ENCODE measurements at places on chromosomes 1 and 21.

DNA sequence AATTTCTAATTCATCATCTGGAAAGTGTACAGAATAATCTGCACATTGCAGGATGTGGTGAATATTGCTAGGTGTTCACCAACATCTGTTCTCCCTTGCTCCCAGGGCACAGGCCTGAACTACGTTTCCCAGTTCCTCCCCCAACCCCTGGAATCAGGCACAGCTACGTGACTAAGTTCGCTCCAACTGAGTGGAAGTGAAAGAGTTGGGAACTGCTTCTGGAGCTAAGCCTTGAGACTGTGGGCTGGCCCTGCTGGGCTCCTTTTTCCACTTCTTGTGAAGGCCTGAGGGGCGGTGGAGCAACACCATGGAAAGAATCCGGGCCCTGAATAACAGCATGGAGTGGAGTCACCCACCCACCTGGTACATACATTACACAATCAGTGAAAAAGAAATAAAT lies 534.6 kb downstream of the SMYD3 start:
- DNase-seq: no peak

GRCh38 chr1:227092069-227092468 lies 152.0 kb downstream of the COQ8A start:
- DNase-seq: no peak

- no peak for DNase-seq
These were observed 189.7 kb downstream of the HS2ST1 start for GRCh38 chr1:87104140-87104539.

DNA sequence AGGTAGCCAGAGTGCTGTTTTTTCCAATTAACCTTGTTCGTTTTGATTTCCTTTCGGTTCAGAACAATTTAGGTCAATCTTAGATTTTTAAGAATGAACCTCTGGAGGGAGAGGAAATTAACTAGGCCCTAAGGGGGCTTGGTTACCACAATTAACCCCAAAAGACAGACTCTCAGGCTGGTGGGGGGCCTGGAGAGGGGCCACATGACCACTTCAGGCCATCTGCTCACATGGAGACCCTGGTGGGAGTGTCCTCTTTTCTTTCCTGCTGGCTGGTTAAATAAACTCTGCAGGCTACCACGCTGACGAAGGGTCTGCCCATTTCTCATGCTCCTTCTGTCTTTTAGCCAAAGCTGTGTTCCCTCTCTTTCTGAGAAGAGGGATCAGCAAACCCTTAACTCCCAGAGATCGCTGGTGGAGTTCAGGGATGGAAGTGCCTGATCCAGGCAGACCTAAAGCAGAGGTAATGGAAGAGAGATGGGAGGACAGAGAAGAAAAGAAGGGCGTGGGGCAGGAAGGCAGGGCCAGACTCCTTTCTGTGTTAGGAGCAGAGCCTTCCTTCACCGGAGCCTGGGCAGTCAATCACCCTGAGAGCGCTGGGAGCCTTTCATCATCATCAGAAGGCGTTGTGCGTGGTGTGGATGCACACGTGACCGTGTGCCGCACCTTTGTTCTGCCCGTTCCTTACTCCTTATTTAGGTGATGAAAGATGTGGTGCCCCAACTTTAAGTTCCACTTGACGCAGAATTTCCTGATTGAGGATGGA lies 58.5 kb downstream of the KIF26B start:
- DNase-seq: no peak

DNA sequence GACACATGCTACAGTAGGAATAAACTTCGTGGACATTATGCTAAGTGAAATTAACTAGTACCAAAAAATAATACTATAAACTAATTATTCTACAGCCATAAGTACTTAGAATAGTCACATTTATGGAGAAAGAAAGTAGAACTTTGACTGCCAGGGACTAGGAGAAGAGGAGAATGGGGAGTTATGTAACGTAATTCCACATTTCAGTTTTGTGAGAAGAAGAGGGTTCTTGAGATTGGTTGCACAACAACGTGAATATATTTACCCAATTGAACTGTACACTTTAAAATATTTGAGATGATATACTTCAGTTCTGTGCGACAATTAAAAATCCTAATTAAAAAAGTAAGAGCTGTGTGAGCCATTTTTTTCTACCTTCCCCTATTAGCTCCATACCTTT lies 1412.9 kb downstream of the PLA2G4A start:
- DNase-seq: no peak

DNA sequence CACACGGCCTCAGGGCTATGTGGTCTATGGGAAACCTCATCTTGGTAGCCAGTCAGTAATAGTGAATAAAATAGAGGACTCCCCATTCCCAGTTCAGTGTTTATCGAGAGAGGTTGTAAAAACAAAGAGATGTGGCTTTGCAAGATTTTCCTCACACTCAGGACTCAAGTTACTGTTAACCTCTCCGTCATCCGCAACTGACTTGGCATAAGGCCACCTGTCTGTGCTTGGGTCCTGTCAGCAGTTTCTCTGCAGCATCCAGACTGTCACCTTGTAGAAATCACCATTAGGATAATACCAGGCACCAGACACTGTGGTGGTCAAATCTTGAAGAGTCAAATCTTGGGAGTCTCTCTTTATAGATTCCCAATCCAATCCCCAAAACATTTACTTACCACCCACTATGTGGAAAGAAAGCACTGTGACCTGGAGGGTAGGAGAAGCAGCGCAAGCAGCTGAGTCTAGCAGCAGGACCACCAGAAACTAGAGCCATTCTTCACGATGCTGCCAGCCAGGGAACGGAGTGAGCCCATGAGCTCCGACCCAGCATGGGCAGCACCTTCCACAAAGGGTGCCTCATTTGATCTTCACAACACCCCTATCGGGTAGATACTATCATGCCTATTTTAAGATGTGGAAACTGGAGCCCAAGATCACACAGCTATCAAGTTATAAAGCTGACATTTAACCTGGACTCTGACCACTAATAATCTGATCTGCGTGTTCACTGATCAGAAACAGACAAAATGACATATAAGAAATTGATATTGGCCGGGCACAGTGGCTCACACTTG lies 5.6 kb upstream of the GPR25 start:
- DNase-seq: no peak

DNA sequence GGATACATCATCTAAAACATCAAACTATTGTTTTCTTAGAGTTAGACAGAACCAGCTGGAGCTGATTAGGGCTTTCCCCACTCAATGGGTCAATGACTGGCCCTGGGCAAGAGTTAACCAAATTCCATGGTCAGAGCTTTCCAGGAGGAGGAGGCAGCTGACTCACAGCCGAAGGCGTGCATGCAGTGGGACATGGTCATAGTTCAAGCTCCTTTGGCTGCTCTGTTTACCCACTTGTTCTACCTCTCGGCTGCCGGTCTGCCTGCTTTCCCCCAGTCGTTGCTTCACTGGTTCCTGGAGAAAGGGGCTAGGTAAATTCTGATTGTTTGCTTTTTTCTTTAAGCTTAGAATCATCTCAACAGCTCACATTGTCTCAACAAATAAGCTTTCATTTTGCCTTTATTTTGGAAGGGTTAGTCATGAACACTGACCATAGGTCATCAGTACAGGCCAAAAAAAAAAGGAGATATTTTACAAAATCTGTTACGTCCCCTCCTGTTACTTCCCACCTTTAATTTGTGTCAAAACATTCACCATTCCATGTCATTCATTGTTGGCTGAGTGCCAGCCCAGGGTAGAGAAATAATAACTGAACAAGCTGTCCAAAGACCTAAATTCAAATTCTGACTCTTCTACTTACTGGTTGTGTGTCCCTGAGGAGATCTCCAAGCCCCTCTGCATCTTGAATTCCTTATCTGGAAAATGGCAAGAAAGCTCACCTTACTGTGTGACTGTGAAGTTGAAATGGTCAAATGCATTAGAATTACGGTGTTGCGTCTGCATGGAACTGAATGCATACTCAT lies 12.0 kb downstream of the MAB21L3 start:
- peak; percentile 66 for DNase-seq

DNA sequence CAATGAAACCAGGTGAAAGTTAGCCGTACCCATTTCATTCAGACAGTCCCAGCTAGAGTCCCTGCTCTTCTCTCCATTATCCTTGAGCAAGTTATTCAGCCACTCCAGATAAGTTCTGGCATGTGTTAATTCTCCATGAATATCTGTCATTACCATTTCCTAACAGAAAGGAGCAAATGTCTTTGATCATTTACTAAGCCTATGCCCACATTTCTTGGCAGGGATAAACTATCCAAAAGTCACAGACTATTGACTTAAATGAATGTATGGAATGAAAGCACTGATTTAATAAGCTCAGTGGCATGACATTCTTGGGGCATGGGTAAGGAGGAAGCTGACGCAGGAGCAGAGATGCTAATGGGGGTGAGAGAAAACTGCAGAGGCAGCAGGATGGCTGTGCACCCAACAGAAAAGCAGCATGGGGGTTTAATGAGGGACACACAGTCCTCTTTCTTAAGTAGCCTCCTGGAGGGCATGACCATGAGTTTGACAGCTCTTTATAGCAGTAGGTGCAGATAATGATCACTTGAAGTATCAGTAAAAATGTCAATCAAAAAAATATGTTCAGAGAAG lies 17.6 kb upstream of the DHCR24 start:
- peak; percentile 71 for DNase-seq

DNA sequence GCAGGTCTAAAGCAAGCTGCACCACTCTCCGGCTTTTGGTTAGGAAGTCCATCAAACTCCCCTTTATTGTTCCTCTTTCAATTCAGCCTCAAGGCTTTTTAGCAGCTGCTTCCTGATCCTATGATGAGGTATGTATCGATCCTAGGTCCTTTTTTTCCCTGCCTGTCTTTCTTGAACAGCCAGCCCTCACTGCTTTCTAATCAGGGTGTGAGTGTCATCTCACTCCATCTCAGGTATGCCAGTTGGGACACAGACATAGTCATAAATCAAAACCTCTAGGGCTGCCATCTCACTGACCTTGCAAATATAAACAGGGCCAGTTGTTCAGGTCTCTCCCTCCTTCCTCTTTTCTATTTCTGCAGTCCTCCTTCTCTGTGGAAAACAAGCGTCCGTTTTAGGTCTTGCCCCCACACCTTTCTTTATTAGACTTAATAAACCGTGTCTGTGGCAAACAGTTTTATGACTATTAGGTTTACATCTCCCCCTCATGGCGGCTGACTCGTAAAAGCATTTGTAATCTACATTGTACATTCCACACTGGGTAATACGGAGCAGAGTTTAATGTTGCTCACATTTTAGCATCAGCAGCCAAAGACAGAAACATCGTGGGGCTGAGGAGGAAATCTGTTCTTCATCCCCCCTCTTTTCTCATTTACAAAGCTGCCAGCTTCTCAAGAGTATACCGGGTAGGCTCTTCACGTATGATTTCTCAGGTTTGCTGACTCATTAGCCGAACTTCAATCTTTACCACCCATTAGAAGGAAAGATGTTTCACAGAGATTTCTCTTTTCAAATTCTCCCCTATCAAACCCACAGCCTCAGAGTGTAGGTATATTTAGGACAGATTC lies 11.6 kb downstream of the STYXL2 start:
- no peak for DNase-seq

GRCh38 chr1:15476927-15477326 lies 1.0 kb downstream of the CELA2B start:
- DNase-seq: no peak

- no peak for DNase-seq
These were observed 24.0 kb upstream of the ADAM30 start for GRCh38 chr1:119920104-119920968.

GRCh38 chr1:27130798-27131197 lies 24.1 kb downstream of the SLC9A1 start:
- DNase-seq: no peak

DNA sequence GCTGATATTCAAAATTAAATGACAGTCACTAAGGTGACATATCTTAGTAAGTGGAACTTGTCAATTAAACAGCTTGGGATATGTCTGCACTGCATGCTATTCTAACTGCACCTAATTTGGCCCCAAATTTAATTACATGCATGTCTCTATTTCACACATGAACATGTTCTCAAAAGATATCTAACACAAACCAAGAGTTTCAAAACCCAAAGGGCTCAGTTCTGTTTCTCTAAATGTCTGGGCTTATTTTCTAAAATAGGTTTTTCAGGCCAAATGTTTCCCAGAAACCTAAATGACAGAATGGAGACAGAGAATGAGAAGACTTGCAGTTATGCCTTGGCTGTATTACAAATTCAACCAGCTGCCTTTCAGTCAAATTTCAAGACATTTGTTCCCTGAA lies 11.3 kb downstream of the RAB29 start:
- DNase-seq: no peak

DNA sequence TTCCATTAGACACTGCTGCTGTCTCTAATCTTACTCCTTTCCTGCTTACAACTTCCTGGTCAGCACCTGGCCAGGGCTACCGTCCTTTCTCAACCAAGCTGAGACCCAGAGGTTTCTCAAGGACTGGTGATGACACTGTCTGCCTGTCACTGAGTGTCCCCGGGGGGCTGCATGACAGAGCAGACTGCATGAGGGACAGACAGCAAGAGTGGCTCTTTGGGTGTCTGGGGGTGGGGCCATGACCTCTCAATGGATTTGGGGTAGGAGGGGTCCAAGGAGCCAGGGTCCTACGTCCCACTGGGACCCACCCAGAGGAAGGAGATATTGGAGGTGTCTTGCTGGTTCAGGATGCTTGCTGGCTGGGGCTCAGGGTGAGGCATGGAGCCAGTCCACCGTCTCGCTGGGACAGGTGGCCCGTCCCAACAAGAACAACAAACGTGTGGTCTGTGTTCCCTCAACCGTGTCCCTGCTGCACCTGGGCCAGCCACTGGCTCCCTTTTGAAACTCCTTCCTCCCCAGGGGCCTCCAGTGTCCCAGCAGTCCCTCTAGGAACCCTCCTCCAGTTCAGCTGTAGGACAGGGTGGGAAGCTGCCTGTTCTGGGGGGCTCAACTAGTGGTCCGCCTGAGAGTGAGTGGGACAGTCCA lies 344.6 kb upstream of the AJAP1 start:
- no peak for DNase-seq

GRCh38 chr1:67723620-67724019 lies 38.6 kb downstream of the GADD45A start:
- DNase-seq: no peak

DNA sequence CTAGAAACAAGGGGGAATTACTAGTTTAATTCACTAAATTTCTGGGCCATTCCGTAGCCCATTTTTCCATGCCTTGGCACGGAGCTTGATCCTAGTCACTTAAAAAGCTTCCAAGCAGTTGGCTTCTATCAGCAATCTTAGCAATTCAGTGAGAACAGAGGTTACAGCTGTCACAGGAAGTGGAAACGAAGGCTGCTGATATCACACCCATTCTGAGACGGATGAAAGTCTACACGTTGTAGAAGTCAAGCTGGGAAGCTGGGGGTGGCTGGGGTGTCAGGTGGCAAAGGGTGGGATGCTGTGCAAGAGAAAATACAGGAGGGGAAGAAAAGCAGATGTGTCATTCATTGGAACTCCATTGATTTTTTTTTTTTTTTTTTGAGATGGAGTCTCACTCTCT lies 11.8 kb upstream of the STMN1 start:
- no peak for DNase-seq

Measured in fibroblast of skin of left quadriceps (primary cell).